Stimulated activated CD8-positive, alpha-beta memory T cell treated with anti-CD3 and anti-CD28 coated beads, Interleukin-15, amount 100 ng/mL, for 24 hours (primary cell): ENCODE measurements at places on chromosomes 4 and X.

- DNase-seq: no peak
These were observed 5.2 kb downstream of the HADH start for GRCh38 chr4:107994894-107995293.

DNA sequence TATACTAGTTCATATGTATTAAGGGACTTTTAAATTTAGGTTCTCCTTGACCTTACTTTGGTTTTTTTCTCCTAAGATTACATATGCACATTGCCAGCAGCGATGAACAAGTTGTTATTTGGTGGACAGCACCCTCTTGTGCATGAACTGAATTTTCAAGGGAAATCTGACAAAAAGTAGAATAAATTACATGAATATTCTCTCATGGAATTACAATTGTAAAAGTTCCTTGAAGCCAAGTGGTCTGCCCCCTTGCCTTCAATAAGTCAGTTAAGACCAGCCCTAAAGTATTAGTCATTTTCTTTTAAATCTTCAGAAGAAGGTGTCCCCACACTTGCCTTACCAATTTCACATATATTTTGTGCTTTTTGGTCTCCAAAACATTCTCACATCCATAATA, 30.7 kb upstream of the SMARCA5 start:
- no peak for DNase-seq

- DNase-seq: no peak
These were observed 5.1 kb downstream of the HS6ST2 start for GRCh38 chrX:132953354-132953753.

- DNase-seq: no peak
These were observed 111.6 kb upstream of the WDR17 start for GRCh38 chr4:175953960-175954521.

DNA sequence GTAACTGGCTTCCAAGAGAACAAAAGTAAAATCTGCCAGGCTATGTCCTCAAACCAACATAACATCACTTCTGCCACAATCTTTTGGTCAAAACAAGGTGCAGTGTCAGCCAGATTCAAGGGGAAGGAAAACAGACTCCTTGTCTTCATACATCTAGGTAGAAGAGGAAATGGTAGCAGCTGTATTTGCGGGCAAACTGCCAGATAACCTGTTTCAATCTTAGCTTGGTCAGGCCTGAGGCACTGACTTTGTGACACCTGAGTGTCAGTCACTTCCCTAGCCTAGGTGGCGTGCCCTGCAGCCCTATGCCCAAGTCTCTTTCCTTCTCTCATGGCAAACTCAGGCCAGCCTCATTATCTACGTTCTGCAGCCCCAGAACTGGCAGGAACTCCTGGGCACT, 146.2 kb upstream of the JADE1 start:
- no peak for DNase-seq

- DNase-seq: no peak
These were observed 1.7 kb upstream of the TMEM271 start for GRCh38 chr4:577499-578450.

DNA sequence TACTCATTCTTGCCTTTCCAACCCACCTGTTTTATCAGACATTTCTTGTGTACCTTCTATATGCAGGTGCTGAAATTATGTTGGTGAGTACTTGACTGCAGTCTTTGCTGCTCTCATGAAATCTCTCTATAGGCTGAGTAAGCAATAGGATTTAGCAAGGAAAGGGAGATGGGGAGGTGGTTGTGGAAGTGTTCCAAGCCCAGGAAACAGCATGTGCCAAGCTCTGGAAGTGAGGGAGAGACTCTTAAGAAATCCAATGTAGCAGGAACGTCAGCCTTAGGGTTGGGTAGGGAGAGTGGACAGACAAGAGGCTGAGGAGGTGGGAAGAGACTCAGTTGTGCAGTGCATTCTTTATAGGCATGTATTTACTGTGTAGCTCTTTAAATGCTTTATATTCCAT, 5.6 kb downstream of the SEPTIN11 start:
- no peak for DNase-seq

DNA sequence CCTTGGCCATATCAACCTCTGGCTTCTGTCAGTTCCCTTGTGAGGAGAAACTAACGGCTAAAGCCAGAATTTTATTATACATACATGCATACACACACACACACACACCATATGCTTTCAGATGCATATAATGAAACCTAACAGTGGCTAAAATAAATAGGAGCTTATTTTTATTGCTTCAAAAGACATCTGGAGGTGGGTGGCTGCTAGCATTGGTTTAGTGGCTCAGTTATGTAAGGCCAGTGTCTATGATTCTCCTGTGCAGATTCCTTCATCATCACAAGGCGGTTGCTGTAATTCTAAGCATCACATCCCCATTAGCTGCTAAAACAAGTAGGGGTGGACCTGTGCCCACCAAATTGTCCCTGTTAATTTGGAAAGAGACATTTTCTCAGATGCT, 110.8 kb downstream of the MAPK10 start:
- no peak for DNase-seq

GRCh38 chr4:142961866-142962265, 115.8 kb upstream of the INPP4B start:
- DNase-seq: no peak

DNA sequence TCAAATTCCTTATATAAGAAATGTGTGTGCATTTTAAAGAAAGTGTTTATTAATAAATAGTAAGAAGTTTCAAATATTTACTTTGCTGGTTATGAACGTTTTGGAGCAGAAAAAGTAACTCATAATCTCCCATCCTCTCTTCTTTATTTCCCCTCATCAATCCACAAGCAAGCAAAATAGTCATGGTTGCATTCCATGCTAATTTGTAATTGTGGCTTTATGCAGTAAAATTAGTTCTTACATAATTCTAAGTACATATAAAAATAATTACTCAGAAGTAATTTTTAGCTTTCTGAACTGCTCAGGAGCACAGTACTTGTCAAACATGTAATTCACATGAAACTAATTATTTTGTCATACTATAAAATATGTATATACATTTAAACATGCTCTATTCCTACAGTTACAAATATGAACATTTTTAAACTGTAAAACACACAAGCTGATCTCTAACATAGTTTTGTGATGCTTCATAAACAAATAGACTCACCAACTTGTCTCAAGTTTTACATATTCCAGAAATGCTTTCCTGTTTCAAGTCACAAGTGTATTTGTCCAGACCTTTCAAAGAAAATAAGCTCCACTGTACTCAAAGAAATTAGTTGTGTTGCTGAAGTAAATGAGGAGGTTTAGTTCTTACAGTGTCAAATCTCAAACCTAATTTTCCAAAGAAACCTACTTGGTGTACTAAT, 218.9 kb downstream of the PABPC4L start:
- DNase-seq: no peak

DNA sequence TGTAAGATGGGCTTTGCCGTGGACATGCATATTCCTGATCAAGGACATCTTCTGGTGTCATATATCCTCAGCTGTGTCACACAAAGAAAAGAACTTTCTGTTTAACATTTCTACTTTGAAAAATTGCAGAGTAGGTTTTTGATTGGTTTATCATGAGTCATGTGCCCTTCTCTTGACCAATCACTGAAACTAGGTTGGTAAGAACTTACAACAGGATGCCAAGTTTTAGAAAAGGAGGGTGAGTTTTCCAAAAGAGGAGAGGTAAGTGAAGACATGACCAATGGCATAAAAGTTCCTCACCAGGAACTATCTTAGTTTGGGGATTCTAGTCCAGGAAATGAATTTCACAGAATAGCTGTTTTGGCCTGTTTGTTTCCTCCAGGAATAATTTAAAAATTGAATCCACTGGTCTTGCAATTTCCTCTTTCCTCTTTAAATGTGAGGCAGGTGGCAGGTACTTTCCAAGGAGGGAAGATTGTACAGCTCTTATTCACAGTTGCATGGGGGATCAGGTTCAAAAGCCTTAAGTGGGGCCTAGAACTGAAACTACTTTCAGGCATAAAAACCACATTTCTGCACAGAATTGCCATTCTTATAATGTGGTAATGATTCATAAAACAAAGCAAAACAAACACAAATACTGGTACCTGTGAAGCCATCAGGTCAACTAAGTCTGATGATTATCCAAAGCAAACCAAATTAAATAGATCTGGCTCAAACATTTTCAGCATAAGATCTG, 1114.5 kb upstream of the LCORL start:
- DNase-seq: no peak

GRCh38 chr4:89303814-89304388, 3.7 kb downstream of the GPRIN3 start:
- no peak for DNase-seq

GRCh38 chr4:67765401-67765800, 11.2 kb upstream of the GNRHR start:
- DNase-seq: no peak
